ENCODE measurements at places on chromosomes 4 and X.
A peak's percentile ranks its signal among the peaks of the same experiment; 100 is the strongest.

- DNase-seq: no peak
These were observed 13.1 kb downstream of the NEUROG2 start for GRCh38 chr4:112502871-112503270.

DNA sequence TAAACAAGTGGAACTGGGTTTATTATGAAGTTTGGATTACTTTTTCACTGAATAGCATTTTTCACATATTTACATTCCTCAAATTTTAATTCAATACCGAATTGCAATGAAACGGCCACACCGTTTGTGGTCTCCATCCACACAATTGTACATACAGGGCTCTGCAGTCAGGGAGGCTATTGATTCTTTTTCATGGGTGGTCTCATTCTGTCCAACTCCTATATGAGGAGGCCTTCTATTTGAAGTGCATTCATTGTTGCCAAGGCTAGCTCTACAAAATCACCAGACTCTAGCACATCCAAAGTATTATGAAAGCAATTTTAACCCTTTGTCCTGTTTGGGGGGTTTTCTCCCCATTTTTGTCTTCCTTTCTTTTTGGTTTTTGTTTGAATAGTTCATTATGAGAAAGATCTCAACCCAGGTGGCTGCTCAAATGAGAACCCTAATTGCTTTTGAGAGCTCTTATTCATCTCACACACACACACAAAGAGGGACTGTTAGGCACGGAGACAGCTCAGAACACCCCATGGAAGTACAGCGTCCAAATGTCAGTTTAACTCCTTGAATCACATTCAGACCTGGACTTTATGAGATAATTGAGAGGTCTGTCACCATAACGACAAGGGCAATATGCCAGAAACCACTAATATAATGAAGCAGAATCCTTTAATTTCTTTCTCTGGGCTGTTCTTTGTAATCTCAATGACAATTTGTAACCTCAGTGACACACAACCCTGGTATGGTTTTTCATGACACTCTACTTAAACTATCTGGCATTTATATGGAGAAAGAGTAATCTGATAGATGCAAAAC, 79.4 kb downstream of the NLGN4X start:
- no peak for DNase-seq

- DNase-seq: peak; percentile 0
These were observed 644.1 kb upstream of the AGA start for GRCh38 chr4:178086320-178086719.

- no peak for DNase-seq
These were observed 215.0 kb downstream of the MAD2L1 start for GRCh38 chr4:119851649-119852048.

DNA sequence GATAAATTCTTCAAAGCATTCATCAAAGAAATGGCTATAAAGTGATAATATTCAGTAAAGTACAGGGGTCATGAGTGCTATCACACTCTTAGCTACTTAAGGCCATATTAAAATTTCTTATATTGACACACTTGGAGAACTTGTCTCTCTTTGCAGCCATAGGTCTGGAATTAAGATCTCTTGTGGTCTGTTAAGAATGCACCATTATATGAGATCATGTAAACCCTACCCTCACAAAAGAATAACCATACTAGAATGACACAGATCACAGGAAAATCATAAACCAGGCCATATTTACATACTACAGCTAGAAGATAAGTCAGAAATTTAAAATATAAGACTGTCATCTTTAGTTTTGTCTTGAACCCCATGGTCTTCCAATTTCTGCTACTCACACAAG, 434.3 kb downstream of the PDGFC start:
- DNase-seq: no peak

All from HepG2 (cell line).